ENCODE measurements at places on chromosomes 13 and 19.

DNA sequence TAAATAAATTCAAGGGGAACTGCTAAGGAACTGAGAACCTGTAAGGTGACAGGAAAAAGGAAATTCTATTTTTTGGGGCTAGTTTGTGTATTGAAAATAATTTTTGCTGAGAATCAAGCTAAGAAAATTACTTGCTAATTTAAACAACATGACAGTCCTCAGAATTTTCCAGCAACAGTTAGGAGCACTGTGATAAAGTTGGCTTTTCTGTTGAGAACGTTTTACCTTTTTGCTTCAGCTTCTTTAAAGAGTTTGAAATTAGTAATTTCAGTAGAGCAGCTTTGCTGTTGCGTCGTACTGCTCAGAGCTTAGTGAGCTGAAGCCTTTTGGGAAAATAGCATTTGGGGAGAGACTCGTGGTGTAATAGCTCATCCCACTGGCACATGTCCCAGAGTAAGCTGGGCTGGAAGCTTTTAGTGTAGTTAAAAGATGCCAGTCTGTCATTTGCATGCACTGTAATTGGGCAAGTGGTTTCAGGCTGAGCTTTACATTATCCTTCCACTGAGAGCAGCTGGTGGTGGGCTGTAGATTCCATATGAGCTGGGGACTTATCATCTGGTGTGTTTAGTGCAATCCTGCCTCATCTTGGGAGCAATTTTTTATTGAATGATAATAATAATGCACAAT, 69.8 kb downstream of the LRCH1 start:
- no peak for DNase-seq

GRCh38 chr13:72692884-72693514, 34.4 kb downstream of the MZT1 start:
- DNase-seq, result no peak

- DNase-seq, result no peak
These were observed 154.7 kb upstream of the ZNF536 start for GRCh38 chr19:30217461-30217860.

DNA sequence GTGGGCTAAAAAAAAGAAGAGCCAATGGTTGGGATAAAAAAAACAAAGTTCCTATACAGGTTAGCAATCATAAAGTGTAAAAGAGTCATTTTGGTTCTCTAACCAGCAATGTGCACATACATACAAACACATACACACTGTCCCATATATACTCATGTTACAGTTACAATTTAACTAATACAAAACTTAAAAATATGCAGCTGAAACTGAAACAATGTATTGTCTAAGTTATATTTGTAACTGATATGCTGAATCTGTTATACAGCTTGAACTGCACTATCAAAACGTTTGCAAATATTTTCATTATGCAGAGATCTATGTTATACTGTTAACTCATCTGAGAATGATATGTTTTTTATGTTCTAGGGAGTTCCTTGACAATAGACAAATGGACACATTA, 173.7 kb downstream of the KLF12 start:
- DNase-seq, result no peak

GRCh38 chr13:43268632-43269031, 245.2 kb downstream of the DNAJC15 start:
- DNase-seq, result no peak

DNA sequence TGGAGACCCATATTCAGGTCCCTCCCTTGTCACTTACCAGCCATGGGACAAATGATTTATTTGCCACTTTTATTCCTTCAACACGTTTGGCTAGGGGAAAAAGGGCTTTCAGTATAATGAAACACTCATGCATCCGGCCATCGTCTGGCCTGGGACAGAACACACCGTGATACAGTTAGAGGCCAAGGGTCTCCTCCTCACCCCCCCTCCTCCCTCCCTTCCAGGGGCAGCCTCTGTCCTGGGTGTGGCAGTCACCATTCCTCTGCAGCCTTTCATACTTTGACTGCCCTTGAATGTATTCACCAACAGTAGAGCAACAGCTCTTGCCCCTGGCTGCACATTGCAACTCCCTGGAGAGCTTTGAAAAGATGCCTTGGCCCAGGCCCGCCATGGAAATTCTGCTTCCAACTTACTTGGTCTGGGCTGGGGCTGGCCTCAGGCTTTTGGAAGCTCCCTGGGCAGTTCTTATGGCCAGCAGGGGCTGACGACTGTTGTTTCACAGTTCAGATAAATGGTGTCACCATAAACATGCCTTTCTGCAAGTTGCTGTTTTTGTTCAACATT, 3.0 kb downstream of the PAK4 start:
- no peak for DNase-seq

- no peak for DNase-seq
These were observed 349.2 kb upstream of the ARGLU1 start for GRCh38 chr13:106917024-106917571.

- DNase-seq, result no peak
These were observed 199.7 kb downstream of the KATNAL1 start for GRCh38 chr13:30107521-30108136.

- DNase-seq, result no peak
These were observed 526 bp downstream of the NFIX start for GRCh38 chr19:12995596-12996405.

Measured in glomerular endothelial cell (primary cell).